ENCODE measurements at places on chromosomes 12 and 14. TPM values are rescaled to one million over a fixed set of nuclear protein-coding genes. Genes with fewer than 3 reads are reported as not detected.

The CRIP2 gene
- total RNA-seq, result 43.9 TPM

DNA sequence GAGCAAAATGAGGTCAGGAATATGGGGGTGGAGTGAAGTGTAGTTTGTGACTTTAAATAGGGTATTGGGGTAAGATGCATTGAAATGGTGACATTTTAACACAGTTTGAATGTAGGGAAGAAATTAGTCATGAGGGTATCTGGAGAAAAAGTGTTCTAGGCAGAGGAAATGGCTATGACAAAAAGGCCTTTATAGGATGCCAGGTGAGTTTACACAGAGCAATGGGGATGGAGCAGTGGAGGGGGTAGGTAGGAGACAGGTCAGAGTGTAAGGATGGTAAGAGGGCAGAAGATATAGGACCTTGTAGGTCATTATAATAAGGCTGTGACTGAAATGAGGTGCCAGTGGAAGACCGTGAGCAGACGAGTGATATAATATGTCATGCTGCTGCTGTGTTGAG, 30.4 kb downstream of the HEATR5A start:
- DNase-seq, result no peak

- DNase-seq, result no peak
Measured at GRCh38 chr12:666766-667308, 3.6 kb upstream of the NINJ2 start.

- DNase-seq, result no peak
Measured at GRCh38 chr14:42541535-42542001, 934.9 kb downstream of the LRFN5 start.

DNA sequence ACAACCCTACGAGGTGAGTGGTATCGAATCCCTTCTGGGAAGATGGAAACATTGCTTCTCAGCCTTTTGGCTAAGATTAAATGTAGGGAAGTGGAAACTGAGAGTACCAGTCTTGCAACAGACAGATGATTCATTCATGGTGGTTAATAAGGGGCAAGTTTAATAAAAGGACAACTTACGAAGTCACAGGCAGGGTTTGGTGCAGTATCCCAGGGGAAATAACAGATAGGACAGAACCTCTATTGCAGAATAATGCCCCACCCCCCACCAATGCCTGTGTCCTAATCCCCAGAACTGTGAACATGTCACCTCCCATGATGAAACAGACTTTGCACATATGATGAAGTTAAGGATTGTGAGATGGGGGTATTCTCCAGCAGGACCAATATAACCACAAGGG, 212.5 kb downstream of the TBX5 start:
- DNase-seq, result no peak
